T-helper 2 cell (primary cell): ENCODE measurements at places on chromosomes 2 and 18.
A peak's percentile ranks its signal among the peaks of the same experiment; 100 is the strongest.

DNA sequence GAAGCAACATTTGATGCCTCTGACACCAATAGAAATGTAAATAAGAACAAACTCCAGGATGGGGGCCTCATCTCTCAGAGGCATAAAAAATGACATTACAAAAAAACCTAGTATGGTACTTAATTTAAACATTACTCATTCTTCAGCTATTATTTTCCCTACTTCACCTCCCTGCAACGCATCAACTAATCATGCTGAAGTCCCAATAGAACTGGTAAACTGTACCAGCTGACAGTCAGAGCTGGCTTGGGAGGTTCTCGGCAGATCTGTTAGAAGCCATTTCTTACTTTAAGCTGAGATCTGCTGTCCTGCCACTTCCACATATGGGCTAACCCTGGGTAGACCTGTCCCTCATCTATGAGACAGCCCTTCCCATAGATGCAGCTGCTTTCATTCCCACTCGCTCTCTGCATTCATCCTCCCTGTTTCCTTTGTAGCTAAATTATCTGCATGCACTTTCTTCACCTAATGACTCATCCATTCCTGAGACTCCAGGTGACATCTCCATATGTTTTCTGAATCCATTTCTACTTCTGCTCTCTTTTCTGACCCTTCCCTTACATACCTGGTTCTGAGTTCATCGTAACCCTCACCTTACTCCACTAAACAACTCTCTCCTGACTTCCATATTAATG is 108.1 kb downstream of the AOX1 start:
- no peak for DNase-seq

DNA sequence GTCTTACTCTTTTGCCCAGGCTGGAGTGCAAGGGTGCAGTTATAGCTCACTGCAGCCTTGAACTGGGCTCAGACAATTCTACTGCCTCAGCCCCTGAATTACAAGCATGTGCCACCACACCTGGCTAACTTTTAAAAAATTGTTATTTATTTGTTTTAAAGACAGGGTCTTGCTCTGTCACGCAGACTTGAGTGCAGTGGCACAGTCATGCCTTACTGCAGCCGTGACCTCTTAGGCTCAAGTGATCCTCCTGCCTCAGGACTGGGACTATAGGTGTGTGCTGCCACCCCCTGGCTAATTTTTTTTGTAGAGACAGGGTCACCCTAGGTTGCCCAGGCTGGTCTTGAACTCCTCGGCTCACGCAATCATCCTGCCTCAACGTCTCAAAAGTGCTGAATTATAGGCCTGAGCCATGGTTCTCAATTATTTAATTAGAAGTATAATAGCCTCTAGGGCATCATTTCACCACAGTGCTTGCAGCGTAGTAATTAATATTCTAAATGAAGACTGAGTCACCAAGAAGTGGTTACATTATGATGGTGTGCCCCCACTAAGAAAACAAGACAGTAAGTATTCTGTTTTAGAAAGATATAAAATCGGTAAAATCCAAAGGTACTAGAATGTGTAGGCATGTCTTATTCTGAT is 69.6 kb downstream of the EML4 start:
- peak; percentile 16 for DNase-seq

GRCh38 chr2:177474998-177475397 is 82.4 kb downstream of the AGPS start:
- DNase-seq, result no peak

GRCh38 chr2:37083873-37084794 is at the start of the genes GPATCH11 and HEATR5B:
GPATCH11 (plus strand) TSS chr2:37084518; CDS start chr2:37088382, 3,864 bp downstream.
HEATR5B (minus strand) TSS chr2:37084372; CDS start chr2:37083414, 958 bp downstream.
- peak; percentile 96 for DNase-seq

GRCh38 chr2:174660984-174661675 is 63.5 kb upstream of the WIPF1 start:
- DNase-seq, result no peak

DNA sequence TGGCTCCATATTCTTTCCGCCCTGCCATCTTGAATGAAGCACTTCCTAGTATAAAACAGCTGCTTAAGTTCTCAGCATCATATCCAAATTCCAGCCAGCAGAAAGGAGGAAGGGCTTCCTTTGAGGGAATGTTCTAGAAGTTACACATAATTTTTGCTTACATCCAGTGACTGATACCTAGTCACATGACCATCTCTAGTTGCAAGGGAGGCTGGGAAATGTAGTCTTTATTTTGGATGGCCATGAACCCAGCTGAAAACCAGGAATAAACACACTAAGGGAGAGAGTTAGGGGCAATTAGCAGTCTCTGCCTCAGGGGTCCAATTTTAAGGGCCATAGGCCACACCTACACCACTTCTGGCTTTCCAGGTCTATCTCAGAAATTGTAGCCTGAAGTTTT is 57.8 kb upstream of the LMAN1 start:
- no peak for DNase-seq

GRCh38 chr2:241598487-241598886 is 38.5 kb downstream of the THAP4 start:
- no peak for DNase-seq

- DNase-seq, result no peak
These were observed 1.2 kb downstream of the ATG9A start for GRCh38 chr2:219228041-219228910.

DNA sequence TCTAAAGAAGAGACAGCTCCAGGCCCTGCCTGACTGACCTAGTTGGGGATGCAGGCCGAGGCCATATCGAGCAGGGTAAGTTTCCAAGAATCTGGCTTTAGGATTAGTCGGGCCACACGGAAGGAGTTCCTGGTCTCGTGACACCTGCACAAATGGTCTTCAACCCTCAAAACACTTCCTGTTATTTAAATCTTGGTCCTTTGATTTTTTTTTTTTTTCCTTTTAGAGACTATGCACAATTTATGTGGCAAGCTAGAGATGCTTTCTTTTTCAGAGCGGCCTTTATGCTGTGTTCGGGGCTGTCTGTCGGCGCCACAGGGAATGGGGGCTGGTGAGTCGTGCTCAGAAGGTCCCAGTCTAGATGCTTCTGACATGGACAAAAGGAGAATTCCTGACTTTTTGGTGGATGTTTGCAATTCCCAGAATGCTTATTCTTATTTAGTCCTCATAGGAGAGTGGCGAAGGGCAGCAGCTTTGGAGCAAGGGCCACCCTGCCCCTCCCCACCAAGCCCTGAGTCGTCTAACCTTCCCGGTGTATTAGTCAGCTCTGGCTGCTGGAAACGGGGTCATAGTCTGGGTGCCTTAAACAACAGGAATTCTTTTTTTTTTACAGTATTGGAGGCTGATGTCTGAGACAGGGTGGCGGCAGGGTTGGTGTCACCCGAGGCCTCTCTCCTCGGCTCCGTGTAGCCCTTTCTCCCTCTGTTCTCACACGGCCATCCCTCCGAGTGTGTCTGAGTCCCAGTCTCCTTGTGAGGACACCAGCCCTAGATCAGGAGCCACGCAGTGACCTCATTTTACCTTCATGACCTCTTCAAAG is 27.4 kb downstream of the HPCAL1 start:
- no peak for DNase-seq

DNA sequence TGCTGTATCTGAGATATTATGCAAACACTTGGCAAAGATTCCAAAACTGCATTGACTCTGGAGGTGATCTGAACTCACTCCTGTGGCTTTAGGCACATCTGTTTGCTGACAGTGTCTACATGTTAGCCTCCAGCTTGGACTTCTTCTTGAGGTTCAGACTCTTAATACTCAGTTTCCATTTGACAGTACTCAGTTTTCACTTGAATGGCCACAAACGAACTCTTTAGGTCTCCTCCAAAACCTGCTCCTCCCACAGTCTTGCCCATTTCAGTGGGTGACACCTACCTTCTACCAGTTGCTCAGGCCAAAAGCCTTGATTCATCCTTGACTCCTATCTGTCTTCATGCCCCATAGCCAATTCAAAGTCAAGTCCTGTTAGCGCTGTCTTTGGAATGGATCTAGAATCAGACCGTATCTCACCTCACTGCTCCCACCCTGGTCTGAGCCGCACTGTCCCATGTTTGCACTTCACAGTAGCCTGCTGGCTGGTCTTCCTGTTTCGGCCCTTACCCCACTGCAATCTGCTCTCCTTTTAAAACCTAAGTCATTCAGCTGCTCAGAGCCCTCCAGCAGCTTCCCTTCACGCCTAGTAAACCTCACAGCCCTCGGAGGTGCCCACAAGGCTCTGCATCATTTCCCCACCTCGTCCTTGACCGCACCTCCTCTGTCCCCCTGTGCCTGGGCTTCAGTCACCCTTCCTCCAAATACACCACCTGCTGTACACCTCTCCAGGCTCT is 10.5 kb downstream of the ATG16L1 start:
- peak; percentile 19 for DNase-seq

DNA sequence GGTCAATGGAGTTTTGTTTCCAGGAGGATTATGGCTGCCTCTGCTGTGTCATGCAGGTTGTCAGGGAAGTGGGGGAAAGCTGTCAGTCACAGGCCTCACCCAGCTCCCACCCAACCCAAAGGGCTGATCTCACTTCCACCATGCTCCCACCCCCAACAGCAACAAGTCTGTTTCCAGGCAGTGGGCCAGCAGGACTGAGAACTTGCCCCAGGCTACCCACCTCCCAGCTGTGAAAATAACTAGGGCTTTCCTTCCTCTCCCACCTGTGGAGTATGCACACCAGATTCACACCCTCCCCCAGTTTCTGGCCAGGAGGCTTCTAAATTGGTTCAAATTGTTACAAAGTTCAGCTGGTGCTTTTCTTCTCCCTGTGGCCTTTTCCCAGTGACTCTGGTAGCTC is 95.6 kb upstream of the ACVR1 start:
- no peak for DNase-seq

DNA sequence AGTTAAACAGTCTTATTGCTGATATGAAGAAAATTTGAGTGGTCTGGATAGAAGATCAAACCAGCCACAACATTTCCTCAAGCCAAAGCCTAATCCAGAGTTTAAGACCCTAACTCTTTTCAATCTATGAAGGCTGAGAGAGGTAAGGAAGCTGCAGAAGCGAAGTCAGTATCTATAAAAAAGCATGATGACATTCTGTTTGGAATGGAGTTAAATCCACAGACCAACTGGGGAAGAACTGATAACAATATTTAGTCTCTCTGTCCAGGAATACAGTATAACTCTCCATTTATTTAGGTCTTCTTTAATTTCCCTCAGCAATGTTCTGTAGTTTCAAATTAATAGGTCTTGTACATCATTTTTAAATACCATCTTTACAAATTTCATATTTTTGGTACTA is 16.0 kb downstream of the PIGN start:
- no peak for DNase-seq

DNA sequence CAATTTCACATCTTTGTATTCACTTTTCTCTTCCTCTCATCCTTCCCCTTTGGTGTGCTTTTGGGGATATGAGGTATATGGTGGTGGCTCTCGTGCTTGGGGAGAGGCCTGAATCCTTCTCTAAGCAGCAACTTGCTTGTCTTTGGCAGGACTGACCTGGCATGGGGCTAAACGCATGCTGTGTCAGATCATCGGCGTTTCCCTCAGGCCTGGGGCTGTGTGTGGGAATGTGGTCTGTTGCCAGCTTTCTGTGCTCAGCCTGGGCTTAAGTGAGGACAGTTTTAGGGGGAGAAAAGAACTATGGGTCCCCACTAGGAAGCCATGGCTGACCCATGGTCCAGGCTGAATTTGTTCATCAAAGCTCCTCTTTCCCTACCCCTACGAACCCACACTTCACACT is 60.7 kb downstream of the TET3 start:
- DNase-seq, result no peak

DNA sequence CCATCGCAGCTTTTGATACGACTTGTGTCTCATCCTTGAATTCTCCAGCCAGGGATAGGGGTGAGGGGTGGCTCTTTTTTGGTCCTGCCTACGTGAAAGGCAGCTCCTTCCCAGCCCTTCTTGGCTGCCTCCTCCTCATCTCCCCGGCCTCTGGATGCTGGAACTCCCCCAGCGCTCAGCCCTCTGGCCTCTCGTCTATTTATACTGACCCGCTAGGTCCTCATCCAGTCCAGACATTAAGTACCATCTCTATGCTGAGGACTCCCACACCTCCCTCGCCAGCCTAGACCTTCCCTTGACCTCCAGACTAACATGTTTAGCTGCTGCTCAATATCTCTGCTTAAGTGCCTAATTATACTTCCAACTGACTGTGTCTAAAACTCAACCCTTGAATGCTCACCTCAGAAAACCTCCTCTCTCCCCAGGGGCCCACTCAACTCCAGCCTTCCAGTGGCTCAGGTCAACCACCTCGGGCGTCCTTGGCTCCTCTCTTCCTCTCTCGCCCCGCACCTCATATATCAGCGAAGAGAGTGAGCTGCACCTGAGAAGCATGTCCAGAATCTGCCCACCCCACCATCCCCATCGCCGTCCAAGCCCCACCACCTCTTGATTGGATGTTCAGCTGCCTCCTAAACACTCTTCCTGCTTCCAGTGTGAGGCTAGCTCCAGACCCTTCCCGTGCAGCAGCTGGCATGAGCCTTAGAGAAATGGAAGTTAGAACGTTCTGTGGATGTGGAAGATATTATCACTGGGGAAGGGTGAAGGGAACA is 34.8 kb downstream of the TOGARAM2 start:
- DNase-seq, result no peak

DNA sequence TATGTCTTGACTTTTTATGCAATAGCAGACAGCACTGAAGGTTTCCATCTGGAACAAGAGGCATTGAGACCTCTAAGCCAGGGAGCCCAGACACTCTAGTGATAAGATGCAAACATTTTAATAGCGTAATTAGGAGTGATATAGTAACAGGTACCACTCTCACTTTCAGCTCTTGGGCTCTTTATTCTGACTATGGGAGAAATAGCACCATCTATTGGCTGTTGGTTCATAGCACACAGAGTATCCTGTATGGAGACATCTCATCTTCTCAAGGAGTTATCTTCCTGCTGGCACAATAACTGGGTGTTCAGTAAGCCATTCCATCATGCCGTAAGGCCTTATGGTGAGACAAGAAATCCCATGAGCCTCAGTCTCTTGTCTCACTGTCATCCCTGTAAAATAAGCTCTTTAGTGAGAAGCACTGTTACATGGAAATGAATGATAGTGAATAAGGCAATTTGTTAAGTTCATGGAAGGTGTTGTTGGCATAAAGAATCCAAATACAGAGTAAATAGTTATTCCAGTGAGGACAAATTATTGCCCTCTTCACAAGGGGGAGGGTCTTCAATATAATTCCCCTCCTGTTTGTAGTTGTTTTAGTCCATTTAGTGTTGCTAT is 48.3 kb downstream of the THUMPD2 start:
- DNase-seq, result peak; percentile 34

DNA sequence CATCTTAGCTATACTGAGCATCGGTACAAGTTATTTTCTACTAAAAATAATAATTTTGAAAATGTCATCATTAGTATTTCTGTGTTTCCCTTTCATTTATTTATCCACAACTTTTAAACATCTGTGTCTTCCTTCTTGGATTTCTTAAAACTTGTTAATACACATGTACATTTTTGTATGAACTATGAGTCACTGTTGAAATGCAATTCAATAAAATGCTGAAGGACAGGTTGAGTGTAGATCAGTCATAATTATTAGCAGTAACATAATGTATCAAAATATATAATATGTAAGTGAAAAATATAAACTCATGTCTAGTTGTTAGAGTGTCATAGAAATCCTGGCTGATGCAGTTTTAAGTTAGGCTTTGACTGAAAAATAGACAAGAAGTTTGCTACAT is 115.9 kb downstream of the MEIS1 start:
- DNase-seq, result no peak

DNA sequence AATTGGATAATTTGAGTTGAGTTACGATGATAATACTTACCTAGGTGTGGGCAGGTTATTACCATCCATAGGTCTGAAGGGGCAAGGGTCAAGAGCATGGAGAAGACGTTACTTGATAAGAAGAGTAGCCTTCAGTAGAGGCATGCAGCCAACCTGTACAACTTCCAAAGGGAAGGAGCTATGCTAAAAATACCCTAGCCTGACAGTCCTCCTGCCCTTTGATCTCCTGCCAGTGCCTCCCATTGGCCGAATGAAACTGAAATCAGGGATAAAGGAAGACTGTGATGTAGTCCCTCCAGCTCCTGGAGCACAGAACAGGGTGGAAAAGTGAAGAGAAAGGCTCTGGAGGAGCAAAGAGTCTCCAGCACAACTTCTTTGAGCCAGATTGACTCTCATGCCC is 487.4 kb downstream of the ADCYAP1 start:
- no peak for DNase-seq
